ENCODE measurements at places on chromosomes 5 and 9.

GRCh38 chr9:124939944-124940343, 939 bp downstream of the GOLGA1 start:
- DNase-seq: no peak

DNA sequence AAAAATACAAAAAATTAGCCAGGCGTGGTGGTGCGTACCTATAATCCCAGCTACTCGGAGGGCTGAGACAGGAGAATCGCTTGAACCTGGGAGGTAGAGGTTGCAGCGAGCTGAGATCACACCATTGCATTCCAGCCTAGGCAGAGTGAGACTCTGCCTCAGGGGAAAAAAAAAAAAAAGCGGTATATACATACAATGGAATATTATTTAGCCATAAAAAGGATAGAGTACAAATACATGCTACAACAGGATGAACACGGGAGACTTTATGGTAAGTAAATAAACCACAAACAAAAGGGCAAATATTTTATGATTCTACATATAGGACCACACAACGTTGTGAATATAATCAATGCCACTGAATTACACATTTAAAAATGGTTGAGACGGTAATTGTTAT, 5.2 kb downstream of the UBTD2 start:
- no peak for DNase-seq

GRCh38 chr5:93294199-93294598, 286.8 kb downstream of the NR2F1-AS1 start:
- no peak for DNase-seq

DNA sequence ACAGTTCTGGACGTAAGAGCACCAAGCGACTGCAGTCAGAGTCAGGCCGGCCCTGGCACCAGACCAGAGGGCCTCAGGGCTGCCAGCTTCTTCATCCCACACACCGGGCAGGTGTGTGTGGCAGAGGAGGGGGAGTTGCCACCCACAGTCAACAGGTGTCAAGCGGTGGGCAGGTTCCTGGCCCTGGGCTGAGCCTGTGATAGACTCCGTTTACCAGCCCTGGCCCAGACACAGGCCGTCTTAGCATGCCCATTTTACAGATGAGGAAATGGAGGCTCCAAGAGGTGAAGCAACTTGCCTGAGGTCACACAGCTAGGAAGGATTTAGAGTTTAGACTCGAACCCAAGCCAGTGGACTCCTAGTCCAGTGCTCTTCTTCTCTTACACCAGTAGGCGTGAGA, 71.8 kb downstream of the HMCN2 start:
- no peak for DNase-seq

DNA sequence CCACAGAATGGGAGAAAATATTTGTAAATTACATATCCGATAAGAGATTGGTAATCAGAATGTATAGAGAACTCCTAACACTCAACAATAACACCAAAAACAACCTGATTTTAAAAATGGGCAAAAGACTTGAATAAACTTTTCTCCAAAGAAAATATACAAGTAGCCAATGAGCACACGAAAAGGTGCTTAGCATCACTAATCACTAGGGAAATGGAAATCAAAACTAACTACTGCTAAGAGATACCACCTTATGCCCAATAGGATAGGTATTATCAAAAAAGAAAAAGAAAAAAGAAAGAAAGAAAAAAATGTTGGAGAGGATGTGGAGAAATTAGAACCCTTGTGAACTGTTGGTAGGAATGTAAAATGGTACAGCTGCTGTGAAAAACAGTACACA, 212.1 kb downstream of the TLR4 start:
- DNase-seq: no peak

- no peak for DNase-seq
Observed at GRCh38 chr9:81594415-81594814, 94.9 kb downstream of the TLE1 start.

- DNase-seq: no peak
Observed at GRCh38 chr5:38783011-38783561, 62.7 kb upstream of the OSMR start.

- DNase-seq: no peak
Observed at GRCh38 chr5:56705217-56705616, 110.1 kb upstream of the MAP3K1 start.
